Kidney tubule cell (primary cell): ENCODE measurements at places on chromosomes 3 and 15.

DNA sequence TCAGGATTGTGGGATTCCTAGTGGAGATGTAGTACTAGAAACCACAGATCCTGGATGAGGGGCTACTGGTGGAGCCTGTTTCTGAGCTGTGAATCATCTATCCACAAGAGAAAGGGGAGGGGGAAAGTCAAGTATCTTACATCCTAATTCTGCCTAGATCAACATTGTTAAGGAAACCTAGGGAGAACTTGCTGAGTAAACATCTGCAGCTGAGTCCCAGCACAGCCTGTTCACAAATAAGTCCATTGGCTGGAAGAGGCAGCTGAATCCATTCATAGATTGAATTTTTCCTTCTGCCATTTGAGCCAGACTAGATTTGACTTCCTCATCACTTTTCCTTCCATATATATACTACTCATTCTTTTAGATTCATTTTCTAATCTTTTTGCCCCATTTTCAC is 460.5 kb downstream of the TUSC7 start:
- DNase-seq, result no peak

DNA sequence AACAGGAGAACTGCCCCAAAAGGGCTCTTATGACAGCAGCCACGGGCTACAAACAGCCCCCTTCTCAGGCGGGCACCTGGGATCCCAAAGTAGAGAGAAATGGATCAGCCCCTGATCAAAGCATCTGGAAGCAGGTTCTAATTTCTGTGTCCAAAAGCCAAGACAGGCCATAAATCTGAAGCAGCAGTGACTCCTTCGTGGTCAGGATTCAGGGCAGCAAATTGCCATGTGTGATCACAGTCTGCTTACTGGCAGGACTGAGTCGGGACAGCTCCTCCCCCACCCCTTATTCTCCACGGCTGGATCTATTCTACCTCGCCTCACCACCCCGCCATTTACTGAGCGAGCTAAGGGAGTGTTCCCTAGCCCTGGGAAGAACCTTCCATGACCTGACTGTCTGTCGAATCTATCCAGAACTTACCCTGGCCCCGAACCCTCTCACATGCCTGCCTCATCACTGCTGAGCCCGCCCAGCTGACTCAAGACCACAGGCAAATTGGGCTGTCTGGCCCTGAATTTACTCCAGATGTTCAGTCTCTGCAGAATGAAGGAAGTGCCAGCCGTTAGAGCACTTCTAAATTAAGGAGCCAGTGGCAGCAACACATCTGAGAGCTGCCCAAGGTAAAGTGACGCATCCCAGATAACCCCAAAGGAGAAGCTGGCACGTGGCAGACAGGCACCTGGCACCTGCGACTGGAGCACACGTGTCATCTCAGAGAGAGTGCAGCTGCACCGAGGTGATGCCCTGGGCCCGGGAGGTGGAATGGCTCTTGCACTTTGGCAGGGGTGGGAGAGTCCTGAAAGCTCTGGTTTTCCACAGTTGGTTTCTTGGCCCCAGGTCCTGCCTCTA is 1.3 kb downstream of the LRRC15 start:
- no peak for DNase-seq

GRCh38 chr3:25527801-25528200 is 99.7 kb downstream of the RARB start:
- no peak for DNase-seq

DNA sequence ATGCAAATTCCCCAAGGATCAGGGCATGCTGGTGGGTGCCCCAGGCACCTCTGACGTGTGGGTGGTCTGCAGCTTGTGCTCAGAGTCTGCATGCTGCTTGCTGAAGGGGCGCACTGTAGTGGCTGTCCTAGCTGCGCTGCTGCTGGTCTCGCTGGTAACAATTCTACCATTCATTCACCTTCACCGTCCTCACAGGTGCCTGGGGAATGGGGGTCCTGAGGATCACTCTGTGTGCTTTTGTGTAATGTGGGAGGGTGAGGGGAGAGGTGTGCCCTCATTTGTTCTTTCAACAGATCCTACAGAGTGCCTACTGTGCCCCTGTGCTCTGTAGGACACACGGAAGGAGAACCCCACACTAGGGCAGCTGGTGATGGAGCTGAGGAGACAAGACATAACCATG is 2.1 kb upstream of the ITGA11 start:
- DNase-seq, result no peak

DNA sequence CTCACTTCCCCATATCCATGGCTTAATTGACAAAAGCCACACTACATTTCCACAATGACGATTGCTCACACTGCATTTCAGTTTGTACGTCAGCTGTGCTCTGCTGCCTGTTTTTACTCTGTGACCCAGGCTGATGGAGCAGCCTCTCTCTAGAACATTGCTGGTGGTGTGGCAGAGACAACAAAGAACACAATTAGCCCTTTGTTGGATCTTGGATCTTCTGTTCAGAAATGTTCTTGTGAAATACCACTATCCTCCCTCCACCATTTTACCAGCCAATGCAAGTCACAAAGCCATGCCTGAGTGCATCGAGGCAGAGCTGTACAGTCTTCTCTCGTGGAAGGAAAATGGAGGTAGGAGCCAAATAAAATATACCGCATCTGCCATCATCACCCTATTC is 56.9 kb upstream of the TBC1D5 start:
- no peak for DNase-seq

GRCh38 chr15:72203507-72203837 is 5.9 kb upstream of the GRAMD2A start:
- DNase-seq, result peak; percentile 95

- no peak for DNase-seq
Observed at GRCh38 chr3:8485141-8485870, 16.3 kb upstream of the LMCD1 start.

DNA sequence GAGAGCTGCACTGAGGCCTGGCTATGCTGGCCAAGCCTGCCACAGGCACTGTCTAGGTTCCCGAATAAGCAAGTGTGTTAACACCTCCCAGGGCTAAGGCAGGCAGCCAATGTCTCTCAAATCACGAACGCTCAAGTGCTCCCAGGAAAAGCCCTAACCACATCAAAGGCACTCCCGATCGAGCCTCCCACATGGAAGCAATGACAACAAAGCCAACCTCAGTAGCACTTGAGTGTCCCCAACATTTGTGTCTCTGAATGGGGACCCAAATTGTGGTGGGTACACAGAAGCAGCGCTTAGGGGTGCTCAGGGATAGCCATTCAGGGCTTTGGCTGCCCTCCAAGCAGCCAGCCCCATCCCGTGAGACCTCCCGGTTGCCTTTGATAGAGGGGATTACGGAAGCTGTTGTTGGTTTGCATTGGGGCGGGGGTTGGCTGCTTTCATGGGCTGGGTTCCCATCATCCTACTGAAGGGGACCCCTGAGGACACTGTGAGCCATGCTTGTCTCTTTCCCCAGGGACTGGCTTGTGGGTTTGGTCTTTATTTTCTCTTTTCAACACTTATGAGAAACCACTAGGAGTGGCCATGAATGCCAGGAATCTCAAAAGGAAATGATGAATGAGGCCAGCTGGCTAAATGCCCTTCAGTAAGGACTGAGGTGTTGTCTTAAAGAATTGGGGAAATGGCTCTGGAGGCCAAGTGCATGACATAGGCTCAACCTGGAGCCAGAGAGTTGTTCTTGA is 234.1 kb upstream of the FEZF2 start:
- DNase-seq, result peak; percentile 78

GRCh38 chr3:112459750-112460149 is 39.5 kb downstream of the BTLA start:
- DNase-seq, result no peak

- no peak for DNase-seq
Observed at GRCh38 chr3:29655015-29655747, 374.3 kb downstream of the RBMS3 start.

DNA sequence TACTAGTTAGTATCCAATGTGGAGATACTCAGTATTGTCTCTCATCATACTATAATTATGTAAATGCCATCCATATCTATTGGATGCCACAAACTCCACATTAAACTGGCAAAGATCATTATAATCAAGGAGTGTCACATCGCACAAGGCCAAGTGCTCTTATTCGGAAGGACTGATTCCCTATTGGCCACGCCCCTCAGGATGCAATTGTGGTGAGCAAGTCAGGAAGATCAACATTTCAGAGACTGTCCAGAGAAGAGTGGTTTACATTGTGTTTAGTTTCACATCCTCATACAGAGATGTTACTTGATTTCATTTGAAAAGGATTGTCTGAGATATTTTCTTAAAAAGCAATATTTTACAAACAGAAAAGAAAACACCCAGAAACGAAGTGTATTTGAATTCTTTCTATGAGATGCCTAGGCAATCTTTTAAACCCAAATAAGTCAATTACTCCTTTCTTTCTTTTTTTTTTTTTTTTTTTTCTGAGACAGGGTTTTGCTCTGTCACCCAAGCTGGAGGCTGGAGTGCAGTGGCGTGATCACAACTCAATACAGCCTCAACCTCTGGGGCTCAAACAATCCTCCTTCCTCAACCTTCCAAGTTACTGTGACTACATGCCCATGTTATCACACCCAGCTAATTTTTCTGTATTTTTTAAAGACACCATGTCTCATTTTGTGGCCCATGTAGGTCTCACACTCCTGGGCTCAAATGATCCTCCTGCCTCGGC is 369.1 kb downstream of the RBMS3 start:
- no peak for DNase-seq

GRCh38 chr3:153180860-153181372 is 18.9 kb downstream of the RAP2B start:
- DNase-seq, result no peak

DNA sequence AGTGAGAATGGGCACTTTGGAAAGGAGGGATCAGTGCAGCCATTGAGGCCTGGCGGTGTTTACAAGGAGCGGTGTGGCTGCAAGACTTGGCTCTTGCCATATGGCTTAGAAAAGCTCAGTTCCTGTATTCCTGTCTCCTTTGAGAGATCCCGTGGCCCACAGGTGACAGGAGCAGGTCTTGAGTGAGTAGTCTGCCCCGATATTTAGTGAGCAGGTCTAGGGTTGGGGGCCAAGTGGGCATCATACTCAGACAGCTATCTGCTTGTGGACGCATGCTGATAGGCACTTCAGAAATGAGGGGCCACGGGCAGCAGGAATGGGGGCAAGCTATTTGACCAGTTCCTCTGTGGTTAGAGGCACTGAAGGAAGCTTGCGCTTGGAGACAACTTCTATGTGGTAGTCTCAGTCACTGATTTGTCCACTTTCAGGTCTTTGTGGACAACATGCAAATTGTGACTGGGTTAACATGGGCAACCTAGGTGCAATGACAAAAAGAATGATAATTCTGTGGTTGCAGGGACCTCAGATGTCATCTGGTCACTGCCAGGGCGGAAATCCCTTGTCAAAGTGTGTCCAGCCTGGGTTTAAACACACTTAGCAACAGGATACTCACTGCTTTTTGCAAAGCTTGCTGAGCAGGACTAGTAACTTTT is 1.1 kb downstream of the TMED3 start:
- DNase-seq, result no peak

GRCh38 chr15:60960517-60960916 is 268.6 kb downstream of the RORA start:
- no peak for DNase-seq

- no peak for DNase-seq
Observed at GRCh38 chr3:9201266-9201665, 48.2 kb downstream of the SRGAP3 start.

- DNase-seq, result no peak
Observed at GRCh38 chr15:36449662-36450145, 129.7 kb upstream of the CDIN1 start.

GRCh38 chr3:99504258-99504657 is 134.1 kb upstream of the COL8A1 start:
- no peak for DNase-seq

- no peak for DNase-seq
Observed at GRCh38 chr3:66335671-66336070, 114.9 kb downstream of the SLC25A26 start.

DNA sequence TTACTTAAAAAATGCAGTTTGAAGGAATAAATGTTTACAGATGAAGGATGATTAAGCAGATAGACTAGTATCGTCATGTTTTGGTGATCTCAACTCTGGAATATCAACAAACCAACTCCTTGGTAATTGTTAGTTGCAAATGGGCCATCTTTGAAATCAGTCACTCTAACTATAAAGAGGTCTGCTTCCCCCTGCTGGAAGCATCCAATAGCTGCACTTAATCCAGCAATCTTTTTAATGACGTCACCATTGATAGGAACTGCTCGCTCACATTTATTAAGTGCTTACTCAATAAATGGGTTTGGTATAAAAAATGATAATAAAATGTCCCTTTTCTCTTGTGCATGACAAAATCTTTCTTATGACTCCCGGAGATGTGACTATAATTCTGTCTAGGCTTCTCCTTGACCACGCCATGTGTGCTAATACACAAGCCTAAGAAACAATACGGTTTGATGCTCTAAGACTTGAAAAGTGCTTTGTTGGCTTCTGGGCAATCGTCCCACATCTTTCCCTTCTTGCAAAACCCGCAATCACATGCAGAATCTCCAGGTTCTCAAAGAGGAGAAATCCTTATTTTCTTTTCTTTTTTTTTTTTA is 227.6 kb upstream of the POU1F1 start:
- DNase-seq, result peak; percentile 72

DNA sequence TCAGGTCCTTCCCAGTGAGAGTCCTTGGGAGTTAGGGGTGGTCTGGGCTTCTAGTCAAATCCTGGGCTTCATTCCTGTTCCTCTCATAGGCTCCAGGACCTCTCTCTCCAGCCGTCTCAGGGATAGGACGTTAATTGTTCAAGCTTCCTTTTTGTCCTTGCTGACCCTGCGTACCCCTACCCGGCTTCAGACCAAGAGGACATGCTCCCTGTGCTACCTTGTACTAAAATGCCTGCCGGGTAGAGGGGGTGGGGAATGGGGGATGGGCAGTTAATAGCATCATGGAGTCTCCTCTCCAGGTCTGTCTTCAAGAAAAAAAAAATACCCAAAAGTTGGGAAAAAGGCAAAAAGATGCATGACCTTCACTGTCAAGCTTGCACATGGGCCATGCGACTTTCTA is 36.5 kb upstream of the GALNT15 start:
- no peak for DNase-seq

DNA sequence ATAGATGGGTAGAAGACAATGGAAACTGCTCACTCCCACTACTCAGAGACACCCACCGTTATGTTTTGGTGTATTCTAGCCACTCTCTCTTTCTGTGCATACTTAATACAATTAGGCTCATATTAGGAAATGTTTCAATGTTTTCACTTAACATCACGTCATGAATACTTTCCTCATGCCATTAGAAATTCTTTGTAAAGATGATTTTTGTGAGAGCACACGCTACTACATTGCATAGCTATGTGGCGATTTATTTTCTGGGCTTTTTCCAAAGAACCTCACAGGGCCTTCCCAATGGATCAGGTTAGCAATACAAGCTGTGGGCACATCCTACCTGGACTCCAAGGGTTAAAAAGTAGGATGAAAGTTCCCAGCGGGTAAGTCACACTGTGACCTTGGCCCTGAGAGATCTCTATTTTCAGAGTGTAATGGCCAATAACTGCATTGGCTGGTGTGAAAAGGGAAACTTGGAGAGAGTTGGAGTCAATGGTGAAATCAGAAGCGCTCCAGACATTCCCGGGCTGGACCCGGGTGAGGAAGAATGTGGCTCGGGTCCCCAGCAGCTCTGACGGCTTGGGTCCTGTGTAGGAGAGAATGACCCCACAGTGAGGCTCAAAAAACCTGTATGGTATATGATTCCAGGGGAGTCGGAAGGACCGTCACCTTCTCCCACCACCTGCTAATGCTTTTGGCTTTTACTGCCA is 25.8 kb upstream of the TGM5 start:
- no peak for DNase-seq
